WERI-Rb-1 (cell line): ENCODE measurements at places on chromosomes 6 and 20.
A peak's percentile ranks its signal among the peaks of the same experiment; 100 is the strongest.

DNA sequence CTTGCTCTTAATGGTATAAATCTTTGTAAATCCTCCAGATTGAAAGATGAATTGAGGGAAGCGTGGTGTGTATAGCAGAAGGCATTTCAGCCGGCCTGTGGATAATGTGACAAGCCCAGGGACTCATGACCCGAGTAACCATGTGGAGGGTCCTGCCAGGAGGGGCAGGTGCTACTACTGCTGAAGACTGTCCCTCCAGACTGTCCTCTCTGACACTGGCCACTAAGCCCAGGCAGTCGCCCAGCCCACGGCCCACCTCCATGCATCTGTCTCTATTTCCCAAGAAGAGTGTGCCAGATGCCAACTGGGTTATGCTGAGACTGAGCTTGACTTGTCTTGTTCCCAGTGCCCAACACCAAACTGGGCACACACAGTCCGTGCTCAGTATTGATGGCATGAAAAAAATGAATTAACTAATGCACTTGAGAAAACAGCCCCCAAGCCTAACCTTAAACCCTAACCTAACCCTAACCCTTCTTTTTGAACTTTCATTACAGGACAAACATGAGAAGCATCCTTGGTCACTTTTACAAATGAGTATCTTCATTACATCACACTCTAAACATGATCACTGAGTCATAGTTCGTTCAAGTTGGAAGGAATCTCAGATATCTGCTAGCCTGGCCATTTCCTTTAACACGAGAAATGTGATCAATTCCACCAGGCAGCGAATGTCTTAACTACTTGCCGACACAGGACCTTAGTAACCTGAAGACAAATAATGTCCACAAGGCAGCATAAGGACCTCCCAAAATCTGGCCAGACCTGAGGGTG, 182.2 kb upstream of the RREB1 start:
- DNase-seq = peak; percentile 86

- DNase-seq = peak; percentile 13
Observed at GRCh38 chr6:112253841-112254816, at the start of gene LAMA4. LAMA4 (minus strand) TSS chr6:112254567; CDS start chr6:112254150, 417 bp downstream.

GRCh38 chr20:32749914-32750637, 6.8 kb upstream of the COMMD7 start:
- DNase-seq = no peak

GRCh38 chr6:106146852-106147351, 60.8 kb downstream of the PRDM1 start:
- no peak for DNase-seq

- no peak for DNase-seq
Observed at GRCh38 chr6:53699462-53699861, 33.9 kb upstream of the KLHL31 start.

- no peak for DNase-seq
Observed at GRCh38 chr6:7414811-7415210, 25.2 kb downstream of the RIOK1 start.

GRCh38 chr6:110486756-110487155, 10.3 kb upstream of the SLC22A16 start:
- no peak for DNase-seq

DNA sequence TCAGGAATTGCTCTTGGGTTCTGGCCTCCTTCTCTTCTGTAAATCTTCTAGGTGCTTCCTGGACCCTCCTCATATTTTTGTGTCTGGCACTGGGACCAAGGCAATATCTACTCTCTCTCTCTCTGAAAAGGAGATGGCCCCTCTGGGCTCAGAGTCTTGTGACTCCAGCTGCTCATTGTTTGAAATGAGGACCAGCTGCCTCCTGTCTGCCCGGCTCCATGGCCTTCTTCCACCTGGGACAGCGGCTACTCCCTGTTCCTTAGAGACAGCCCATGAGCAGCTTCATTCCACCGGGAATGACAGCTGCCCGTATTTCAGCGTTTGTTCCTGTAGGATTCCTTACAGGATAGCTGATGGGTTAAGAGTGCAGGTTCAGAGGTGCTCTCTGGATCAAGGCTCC, 2.9 kb downstream of the TGM3 start:
- DNase-seq = no peak

DNA sequence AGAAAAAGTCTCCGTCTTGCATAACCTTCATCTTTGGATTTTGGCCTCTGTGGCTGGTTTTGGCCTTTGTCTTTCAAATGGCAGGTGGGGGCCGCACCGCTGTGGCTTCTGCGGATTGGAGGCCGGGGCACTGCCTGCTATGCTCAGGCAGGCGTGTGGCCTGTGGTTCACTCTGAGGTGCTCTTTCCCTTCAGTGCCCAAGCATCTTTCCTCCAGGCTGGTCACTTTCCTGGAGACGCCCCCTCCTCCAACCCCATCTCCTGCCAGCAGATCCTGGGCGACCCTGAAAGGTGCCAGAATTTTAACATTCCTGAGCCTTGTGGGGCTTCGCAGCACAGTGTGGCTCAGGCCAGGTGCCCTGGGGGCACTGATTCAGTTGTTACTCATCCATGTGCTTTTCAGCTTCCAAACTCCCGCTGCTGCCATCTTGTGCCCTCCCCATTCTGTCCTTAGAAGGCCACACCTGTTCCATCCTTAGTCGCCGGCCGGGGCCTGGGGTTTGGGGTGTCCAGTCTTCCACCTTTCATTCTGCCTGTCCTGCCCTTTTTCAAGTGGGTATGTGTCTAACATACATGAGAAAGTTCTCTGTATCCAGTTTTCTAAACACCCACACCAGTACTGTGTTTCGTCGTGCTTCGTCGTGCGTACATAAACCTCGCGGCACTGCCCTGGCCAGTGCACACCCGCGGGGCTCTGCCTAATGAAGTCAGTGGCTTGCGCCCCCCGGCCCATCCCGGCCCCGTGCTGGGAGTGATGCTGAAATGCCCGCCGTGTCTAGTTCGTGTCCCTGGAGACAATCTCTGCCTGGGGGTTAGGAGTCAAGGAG, 12.1 kb downstream of the SS18L1 start:
- no peak for DNase-seq

DNA sequence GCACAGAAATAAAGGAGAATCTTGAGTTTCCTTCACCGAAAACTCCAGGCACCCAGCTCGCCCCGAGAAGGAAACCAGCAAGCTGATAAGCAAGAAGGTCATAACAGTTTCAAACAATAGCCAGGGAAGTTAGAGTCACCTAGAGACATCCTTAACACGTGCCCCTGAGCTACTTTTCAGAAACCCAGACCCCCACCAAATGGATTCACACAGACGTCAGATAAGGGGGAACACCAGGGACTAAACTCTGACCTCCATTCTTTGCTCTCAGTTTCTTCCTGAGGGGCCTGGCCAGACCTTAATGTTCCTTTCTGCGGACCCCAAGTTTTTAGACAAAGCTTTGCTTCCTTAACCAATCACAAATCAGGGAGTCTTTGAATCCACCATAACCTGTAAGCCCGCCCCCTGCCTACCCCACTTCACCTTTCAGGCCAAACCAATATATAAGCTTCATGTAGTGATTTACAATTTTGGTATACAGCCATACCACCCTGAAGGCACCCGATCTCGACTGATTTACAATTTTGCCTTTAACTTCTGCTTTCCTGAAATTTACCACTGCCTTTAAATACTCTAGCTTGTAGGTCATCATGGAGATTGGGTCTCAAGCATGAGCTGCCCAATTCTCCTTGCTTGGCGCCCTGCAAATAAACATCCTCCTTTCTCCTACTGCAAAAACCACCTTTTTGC, 11.7 kb downstream of the SOD2 start:
- DNase-seq = no peak

GRCh38 chr6:24666097-24666640, 530 bp downstream of the TDP2 start:
- DNase-seq = peak; percentile 71

GRCh38 chr6:128827675-128828464, 55.1 kb upstream of the LAMA2 start:
- no peak for DNase-seq

DNA sequence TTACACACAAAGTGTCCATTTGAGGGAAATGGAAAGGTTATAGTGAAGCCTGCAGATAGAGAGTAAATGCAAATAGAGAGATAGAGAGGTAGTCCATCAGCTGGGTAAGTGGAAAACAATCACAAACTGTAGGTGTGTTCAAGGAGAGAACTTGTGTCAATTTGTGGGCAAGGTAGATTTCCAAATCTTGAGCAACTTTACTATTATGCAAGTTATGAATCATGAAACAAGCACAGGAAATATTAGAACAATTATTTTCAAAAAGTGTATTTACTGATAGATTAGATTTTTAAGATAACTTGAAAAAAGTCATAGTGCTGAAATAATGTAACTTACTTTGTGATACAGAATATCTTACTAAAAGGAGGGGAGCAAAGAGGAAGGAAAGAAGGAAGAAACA, 792.9 kb downstream of the EYS start:
- DNase-seq = no peak
